ENCODE measurements at places on chromosomes 1 and 21.

DNA sequence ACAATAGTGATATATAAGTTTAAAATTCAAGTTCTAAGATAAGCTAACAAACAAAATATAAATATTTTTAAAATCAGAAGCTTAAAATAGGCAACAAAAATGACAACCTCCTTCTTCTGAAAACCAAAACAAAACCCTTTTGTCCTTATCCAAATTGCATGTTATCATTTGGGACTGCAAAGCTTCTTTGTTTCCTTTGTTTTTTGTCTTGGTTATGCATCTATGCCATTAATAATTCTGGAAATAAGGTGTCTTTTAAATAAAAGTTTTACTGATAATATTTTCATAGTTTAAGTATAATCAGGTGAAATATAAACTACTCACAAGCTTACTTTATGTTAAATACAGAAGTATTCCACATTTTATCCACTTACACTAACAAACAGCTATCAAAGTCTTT is 20.5 kb downstream of the ADSS2 start:
- DNase-seq, result no peak

DNA sequence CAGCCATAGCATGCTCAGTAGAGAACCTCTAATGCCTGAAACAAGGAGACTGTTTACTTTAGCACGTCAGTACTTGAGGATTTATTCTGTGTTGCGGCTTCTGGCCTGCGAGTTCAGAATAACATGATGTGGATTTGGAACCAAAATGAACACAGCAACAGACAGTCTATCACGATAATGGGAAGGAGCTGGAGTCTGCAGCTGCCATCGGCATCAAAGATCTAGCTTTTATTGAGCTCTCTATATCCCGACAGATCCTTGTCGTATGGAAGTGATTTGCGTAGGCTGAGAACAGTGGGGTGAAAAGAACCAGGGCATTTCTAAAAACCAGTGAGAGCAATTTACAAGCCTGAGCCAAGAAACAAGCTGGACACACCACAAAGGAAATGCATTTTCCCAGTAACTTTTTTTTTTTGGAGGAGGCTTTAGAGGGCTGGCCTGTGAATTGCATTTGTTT is 294.2 kb downstream of the KIF26B start:
- DNase-seq, result no peak

GRCh38 chr21:38013741-38014140 is 97.5 kb upstream of the KCNJ6 start:
- DNase-seq, result no peak

GRCh38 chr1:6271554-6271953 is 10.7 kb upstream of the GPR153 start:
- no peak for DNase-seq

DNA sequence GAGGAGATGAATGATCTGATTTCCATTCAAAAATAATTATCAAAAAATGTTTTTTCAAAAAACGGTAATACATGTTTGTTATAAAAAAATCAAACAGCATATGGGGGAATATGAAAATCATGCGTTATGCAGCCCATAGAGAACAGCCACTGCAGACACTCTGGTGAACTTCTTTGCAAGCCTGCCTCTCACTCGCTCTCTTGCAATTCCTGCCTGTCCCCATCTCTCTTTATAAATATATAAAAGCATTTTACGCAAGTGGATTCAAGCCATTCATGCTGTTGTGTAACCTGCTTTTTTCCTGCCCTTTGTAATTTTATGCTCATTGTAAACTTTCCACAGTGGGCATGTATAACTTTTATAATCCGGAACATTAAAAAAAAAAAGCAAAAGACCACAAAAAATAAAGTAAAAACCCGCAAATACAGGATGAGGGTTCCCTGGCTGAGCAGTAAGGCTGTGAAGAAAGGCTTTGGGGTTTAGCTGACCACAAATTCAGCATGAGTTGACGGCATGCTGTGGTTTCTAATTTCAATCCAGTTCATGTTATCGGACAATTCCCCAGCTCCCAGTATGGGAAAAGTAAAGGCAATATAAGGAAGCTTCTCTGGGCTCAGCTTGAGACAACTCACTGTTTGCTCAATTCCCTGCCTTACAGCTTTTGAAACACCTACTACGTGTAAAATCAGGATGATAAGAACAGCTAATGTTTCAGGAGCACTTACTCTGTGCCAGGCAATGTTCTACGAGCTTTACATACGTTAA is 52.8 kb upstream of the ZBTB40 start:
- DNase-seq, result peak; percentile 15

DNA sequence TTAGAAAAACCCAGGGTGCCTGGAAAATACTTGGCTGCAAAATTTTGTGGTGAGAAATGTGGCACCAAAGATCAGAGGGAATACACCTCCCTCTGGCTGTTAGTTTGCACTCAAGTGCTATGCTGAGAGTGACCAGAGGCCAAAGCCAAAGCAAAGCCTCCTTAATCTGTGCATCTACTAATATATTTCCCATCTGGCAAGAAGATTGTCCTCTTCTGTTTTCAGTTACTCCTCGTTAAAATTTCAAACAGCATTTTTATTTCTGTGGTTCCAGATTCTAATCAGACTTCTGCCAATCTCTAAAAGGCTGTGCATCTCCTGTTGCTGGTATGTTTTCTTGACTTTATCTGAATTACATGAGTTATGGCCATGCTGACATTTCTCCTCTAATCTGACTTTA is 327.4 kb downstream of the TBX15 start:
- no peak for DNase-seq

- no peak for DNase-seq
Measured at GRCh38 chr1:54238353-54239034, 38.5 kb downstream of the MRPL37 start.

DNA sequence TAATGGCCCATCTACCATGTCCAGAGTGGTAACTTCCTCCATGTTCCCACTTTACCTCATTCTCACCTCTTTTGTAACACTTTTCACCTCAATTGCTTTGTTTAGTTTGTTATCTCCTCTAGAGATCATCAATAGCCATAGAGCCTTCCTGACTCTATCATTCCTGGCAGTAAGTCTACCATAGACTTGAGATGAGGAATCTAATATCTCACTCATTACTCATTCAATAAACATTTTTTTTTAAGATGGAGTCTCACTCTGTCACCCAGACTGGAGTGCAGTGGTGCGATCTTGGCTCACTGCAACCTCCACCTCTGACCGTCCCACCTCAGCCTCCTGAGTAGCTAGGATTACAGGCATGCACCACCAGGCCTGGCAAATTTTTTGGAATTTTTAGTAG is 7.1 kb downstream of the NMNAT2 start:
- DNase-seq, result no peak

DNA sequence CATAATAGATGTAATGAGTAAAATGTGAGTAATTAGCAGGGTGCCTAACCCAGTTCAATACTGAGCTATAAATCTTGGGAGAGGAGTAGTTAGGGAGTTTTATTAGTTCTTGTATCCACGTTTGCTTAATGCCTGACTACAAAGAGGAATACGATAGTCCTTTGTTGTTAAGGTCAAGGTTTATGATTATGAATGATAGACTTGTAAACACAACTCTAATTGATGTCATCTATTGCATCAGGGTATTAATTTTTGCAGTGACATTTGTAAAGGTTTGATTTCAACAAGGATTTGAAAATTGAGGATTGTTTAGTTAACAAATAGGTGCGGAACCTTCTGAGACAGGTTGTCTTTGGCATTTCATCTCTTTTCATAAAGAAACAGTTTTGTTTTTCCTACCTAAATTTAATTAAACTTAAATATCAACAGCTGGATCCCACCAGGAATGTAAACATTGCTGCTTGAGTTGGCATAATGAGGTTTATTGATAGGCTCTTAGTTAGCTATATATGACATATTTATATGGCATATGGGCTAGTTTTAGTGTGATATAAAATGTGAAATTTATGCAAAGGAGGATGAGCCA is 9.7 kb downstream of the SOAT1 start:
- no peak for DNase-seq

DNA sequence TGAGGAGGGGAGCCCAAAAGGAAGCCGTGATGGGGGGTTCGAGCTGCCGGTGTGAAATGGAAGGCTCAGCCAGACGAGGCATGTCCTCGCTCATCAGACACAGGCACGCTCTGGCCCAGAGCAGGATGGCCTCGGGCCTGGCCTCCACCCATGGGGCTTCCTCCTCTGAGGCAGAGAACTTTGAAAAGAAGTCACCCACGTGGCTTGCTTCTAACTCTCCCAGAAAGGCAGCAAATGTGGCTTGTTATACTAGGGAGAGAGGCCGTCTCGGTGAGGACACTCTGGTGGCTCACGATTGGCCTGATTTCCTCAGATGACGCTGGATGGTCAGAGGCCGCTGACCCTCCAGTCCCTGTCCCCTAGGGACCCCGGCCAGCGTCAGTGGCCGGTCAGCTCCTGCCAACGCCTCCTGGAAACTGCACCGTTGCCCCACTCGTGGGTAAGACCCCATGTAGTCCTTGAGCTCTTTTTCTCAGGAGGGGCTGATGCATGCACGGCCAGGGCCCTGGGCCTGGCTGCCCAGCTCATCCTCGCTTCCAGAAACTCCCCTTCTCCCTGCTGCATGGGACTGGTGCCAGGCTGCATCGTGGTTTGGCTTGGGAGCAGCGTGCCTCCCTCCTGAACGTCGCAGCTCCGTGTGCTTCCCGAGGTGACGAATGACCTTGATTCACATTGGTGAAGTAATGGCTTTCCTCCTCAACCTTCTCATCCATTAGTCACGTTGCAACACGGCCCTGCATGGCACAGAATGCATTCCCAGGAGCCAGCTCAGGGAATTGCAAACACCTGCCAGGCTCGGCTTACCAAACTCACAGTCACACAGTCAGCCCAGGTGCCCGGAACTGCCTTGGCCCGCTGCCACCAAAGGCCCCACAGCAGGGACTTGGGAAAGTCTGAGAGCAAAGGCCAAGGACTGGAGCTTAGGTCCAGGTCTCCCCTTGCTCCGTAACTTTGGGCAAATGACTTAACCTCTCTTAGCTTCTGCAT is 58.8 kb downstream of the TOMM20 start:
- no peak for DNase-seq

GRCh38 chr21:28734522-28735175 is 258.0 kb downstream of the LTN1 start:
- no peak for DNase-seq

DNA sequence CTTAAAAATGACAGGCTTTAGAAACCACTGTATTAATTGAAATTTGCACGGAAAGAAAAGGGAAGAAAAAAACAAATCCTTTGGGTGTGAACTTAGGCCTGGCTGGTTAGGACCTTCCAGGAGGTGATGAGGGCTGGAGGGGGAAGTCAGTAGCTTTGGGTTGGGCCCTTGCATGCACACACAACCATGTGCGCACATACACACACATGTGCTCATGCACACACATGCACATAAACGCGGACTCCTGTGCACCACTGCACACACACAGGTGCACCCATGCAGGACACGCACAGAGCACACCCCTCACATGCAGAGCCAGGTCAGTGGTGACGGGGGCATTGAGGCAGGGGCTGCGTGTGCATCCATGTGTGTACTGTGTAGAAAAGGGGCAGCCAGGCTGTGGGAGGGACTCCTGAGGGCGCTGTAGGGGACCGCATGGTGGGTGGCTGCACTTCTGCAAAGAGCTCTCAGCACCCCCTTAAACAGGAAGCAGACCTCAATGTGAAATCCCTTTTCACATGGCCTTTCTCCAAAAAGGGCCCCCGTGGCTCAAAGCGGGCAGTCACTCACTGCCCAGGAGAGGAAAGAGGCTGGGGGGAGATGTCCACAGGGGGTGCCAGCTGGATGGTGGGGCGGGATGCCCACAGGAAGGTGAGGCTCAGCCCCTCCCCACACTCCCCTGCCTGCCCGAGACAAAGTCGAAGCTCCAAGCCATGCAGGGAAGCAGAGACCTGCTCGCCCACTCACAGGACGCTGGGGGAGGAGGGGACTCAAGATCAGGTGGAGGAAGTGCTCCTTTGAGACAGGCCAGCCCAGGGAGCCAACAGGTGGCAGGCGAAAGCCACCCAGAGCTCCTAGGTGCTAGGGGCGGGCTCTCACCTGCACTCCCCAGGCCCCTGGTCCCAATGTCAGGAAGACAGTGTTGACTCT is 95.2 kb downstream of the ITPKB start:
- peak; percentile 40 for DNase-seq

- no peak for DNase-seq
Measured at GRCh38 chr1:69755647-69756046, 187.9 kb downstream of the LRRC7 start.

- peak; percentile 26 for DNase-seq
Measured at GRCh38 chr21:34722684-34723300, 54.0 kb downstream of the CLIC6 start.

GRCh38 chr1:186790101-186790500 is 38.6 kb upstream of the PLA2G4A start:
- no peak for DNase-seq

- no peak for DNase-seq
Measured at GRCh38 chr1:42738678-42739226, 1.3 kb downstream of the CLDN19 start.

DNA sequence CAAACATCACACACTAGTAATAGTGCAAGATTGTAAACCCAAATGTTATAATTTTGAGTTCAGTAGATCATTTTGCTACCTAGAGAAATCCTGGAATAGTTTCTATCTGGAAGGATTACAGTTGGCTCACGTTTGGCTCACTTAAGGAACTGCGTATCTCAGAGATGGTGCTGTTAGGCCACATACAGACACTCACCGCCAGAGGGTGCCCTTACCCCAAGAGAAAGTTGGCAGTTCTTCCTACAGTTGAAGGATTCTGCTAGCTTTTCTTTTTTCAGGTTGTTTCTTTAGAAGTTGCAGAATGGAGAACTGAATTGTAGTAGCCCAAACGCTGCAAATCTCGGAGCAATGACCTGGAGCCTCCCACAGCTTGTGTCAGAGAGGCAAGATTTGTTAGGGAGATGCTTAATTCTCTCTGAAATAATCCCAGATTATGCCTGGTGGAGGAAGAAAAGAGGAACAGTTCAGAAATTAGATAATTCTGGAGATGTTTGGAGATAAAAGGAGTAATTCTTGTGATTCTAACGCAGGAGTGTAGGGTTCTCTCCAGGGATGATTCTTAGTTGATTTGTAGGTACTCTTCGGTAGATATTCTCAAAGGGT is 87.9 kb upstream of the PAPPA2 start:
- peak; percentile 41 for DNase-seq

GRCh38 chr1:151142411-151143056 is 3.9 kb downstream of the SEMA6C start:
- DNase-seq, result no peak

GRCh38 chr21:20998456-20998789 is 214 bp downstream of the NCAM2 start:
- DNase-seq, result no peak

- peak; percentile 80 for DNase-seq
Measured at GRCh38 chr21:41879190-41879998, at the start of gene PRDM15. PRDM15 (minus strand) TSS chr21:41879344; CDS start chr21:41860363, 18,981 bp downstream.

Data from CD4-positive, alpha-beta T cell treated with Interleukin-21 for 1 hour (primary cell).